ENCODE measurements at places on chromosomes 13 and 19.

DNA sequence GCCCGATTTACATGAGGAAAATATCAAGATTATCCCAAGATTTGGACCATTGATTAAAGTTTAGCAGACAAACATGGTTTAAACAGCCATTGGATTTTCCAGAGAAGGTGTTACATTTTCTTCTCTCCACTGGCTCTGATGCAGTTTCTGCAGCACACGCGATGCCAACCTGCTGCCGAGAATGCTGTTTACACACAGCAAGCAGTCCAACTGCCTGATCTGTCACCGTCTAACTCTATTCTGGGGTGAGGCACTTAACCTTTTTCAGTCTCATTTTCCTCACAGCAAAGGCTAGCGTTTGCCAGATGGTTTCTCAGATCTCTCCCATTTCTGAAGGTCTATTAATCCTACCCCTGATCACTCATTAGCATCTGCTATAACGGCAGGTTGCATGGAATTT lies 763.5 kb upstream of the GPC6 start:
- no peak for DNase-seq

- DNase-seq: no peak
These were observed 3.9 kb downstream of the FFAR1 start for GRCh38 chr19:35351411-35352176.

- no peak for DNase-seq
These were observed 62.8 kb upstream of the LRCH1 start for GRCh38 chr13:46490129-46490528.

DNA sequence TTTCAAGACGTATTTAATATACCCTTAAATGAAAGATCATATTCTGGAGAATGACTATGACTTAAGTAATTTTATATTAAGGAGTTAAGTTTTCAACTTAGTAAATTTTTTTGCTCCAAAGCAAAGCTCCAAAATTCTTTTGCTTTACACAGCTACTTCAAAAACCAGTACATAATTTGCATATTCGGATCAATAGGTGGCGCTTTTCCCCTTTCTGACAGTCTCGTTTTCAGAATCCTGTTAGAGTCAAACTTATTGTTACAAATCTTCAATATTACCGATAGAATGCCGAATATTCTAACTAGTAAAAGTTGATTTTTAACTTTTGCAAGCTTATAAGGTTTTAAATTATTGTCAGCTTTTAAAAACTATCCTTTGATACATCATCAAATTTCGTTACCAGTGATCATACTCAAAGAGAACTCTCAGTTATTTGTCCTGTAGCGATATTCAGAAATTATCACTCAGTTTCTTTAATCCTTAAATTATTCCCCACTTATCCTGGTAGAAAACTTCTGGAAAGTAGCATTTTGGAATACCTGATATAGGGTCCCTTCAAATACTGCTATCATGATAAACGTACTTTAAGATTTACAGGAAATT lies 852.7 kb upstream of the KLHL1 start:
- no peak for DNase-seq

GRCh38 chr19:38006361-38007045 lies 99.5 kb downstream of the SIPA1L3 start:
- DNase-seq: no peak

DNA sequence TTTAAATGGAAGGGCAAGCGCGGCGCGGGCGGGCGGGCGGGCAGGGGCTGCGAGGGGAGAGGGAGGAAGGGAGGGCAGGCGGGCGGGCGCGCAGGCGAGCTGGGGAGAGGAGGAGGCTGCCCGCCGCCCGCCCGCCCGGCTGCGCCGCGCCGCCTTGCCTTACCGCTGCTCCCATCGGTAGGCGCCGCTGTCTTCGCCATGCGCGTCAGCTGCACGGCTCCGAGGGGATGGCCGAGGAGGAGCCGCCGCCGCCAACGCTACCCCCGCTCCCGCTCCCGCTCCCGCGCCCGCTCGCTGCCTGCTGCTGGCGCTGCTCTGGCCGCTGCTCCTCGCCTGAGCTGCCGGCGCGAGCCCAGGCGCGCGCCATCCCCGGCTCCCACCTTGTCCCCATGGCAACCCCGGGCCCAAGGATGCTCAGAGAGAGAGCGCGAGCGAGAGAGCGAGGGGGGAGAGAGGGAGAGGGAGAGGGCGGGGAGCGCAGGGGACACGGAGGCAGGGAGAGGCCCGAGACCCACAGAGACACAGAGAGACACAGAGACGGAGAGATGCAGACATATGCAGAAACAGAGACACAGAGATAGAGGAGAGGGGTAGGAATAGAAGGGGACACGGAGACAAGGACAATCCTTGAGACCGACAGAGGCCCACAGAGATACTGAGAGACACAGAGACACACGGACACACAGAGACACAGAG lies 40.3 kb downstream of the DEDD2 start:
- DNase-seq: peak; percentile 77

DNA sequence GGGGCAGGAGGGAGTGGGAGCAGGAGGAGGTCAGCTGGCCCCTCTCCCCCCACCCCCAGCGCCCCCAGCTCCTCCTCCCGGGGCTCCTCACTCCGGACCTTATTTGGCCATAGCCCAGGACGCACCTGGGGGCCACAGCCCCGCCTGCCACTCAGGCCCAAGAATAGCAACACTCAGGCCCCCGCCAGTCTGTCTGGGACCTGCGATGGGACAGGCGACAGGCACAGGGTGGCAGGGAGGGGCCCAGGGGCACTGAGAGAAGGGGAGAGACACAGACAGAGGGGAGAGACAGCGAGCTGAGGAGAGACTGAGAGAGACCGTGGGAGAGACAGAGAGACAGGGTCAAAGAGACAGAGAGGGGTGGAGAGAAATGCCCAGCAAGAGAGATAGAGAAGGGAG lies 10.2 kb downstream of the JOSD2 start:
- no peak for DNase-seq

- DNase-seq: no peak
These were observed 209.6 kb downstream of the KLF12 start for GRCh38 chr13:73924607-73925006.
